ENCODE measurements at places on chromosomes 1 and 21.

GRCh38 chr1:163655565-163655964 is 333.8 kb downstream of the NUF2 start:
- DNase-seq, result no peak

- DNase-seq, result no peak
Measured at GRCh38 chr1:197725044-197725443, 50.2 kb downstream of the DENND1B start.

- DNase-seq, result no peak
Measured at GRCh38 chr1:110877776-110878175, 4.8 kb downstream of the CD53 start.

- DNase-seq, result no peak
Measured at GRCh38 chr1:245363461-245364200, 208.8 kb downstream of the KIF26B start.

DNA sequence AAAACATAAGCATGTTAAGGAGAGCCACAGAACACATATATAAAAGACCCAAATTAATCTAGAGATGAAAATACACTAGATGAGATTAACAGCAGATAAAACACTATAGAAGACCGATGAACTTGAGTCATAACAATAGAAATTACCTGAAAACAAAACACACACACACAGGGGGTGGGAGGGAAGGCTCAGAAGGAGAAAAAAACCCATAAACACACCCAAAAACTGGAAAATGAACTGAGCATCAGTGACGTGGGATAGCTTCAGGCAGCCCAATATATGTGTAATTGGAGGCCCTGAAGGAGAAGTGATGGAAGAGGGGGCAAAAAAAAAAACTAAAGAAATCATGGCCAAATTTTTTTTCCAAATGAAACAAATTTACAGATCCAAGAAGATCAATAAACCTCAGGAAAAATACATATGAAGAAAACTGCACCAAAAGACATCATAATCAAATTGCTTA is 11.4 kb downstream of the ALDH9A1 start:
- no peak for DNase-seq

DNA sequence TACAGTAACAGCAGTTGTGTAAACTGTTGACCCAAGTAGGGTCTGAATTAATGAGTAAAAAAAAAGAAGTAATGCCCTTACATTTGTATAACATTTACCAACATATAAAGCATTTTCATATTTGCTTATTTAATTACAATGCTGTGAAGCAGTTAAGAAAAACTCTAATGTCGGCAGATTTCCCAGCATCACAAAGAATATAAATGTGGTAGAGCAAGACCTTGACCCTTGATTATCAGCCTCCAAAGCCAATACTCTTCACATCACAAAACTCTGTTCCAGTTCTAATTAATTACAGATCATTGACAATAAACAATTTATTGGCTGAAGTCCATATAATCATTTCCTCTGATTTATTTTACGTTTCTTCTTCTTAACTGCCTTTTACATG is 130.2 kb downstream of the DUSP10 start:
- DNase-seq, result no peak

- peak; percentile 92 for DNase-seq
Measured at GRCh38 chr21:36297938-36298572, 21.9 kb upstream of the MORC3 start.

DNA sequence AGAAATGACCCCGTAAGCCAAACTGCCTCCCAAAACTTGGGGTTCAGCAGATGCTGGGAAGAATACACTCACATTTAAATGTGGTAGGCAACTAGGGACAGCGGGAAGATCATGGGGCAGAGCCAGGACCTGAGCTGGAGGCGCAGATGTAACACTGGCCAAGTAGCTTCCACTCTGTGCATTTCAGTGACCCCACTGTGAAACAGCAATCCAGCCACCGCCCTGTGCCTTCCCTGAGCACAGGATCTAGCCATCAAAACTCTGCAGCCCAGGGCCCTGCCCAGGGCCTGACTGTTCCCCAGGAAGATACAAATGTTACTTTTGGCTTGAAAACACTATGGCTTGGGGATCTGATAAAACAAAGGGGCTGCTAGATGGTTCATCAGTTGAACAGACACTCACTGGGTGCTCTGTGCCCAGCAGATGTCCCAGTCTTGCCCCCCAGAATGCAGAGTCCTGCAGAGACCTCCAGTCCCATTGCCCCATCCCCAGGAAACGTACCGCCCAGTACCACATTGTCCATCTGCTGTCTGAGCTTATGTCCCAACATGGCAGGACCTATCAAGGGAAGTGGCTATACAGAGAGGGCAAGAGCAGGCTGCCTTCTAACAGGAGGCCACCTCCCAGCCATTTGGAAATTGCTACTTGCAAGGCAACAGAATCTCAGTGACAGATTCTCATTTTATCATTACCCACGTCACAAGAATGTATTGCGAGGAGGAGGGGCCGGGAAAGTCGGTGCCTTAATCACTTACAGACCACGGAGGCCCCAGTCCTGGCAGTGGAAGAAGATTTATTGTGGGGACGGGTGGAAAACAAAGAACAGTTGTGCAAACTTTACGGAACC is 124.0 kb downstream of the DMRTB1 start:
- no peak for DNase-seq

Data from GM20000 (cell line).